Stimulated activated CD8-positive, alpha-beta memory T cell treated with anti-CD3 and anti-CD28 coated beads, Interleukin-15, amount 100 ng/mL, for 4 hours (primary cell): ENCODE measurements at places on chromosomes 1 and 21.

- DNase-seq, result no peak
Measured at GRCh38 chr1:86259390-86259789, 102.8 kb upstream of the COL24A1 start.

DNA sequence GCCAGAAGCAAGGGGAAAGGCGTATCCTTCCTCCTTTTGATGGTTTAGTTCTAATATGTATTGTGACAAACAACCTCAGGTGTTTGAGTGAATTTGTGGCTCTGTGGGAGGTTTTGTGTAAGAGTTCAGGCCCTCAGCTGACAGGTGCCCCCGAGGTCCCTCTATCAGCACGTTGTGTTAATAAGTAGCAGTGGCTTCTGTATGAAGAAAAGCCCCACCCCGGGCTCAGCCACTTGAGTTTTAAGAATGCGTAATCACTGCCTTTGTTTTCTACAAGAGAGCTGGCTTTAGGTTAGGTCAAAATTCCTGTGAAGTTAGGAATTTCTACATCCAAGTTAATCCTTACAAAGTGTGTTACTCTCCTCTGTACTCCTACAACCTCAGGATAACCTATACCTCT lies 92.4 kb upstream of the PGBD5 start:
- DNase-seq, result no peak

GRCh38 chr1:8164670-8165069 lies 138.6 kb upstream of the ERRFI1 start:
- DNase-seq, result no peak

DNA sequence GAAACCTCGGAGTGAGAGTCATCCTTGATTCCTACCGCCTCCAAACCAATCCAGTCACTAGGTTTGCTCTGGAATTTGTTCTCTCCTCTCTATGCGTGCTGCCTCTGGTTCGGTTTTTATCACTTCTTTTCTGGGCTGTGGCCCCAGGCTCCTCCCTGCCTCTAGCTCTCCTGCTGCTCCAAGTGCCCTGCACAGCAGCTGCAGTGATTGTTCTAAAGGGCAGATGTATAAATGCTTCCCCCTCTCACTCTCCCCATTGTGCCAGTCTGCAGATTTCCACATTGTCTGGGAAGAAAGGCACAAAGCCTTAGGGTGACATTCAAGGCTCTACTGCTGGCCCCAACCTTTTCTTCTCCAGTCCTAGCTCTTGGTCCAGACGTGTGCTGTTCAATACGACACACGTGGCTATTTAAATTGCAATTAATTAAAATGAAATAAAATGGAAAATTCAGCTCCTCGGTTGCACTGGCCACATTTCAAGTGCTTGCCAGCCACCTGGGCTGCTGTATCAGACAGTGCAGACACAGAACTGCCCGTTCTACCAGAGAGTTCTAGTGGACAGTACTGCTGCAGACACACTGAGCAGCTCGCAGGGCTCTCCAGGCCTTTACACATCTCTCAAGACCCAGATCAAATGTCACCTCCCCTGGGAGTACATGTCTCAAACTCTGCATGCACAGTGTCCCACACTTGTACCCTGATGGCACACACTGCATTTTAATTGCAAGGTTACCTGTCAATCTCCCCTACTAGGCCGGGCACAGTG lies 12.4 kb downstream of the TRIM62 start:
- DNase-seq, result no peak

GRCh38 chr1:27141266-27142003 lies 13.5 kb downstream of the SLC9A1 start:
- no peak for DNase-seq

GRCh38 chr1:64578270-64578973 lies 108.5 kb downstream of the CACHD1 start:
- no peak for DNase-seq

- no peak for DNase-seq
Measured at GRCh38 chr1:11342621-11343032, 69.6 kb downstream of the UBIAD1 start.

- no peak for DNase-seq
Measured at GRCh38 chr1:30397576-30397975, 325.8 kb downstream of the MATN1 start.

- DNase-seq, result no peak
Measured at GRCh38 chr21:29289317-29289716, 9.4 kb upstream of the BACH1 start.

GRCh38 chr21:32674731-32675130 lies 53.1 kb downstream of the SYNJ1 start:
- no peak for DNase-seq

- no peak for DNase-seq
Measured at GRCh38 chr1:118158924-118159323, 26.1 kb downstream of the SPAG17 start.

DNA sequence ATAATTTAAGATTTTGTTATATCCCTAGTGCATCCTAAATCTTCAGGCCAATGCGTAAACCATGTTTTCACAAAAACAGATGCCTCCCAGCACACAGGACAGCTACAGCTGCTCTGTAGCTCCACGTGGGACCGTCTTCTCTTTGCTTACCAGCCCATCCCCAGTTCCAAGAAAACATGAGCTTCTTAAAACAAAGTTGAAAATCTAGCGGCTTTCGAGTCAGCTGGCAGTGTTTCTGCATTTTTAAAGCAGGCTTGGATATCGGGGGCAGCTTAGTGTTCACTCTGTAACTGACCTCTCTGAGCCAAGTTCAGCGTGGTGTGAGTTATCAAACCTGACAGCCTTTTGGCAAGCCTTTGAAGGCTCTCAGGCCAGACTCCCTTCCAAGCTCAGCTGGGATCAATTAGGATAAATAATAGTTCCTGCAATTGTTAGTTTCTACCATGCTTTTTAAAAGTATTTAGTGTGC lies 881.5 kb downstream of the LTN1 start:
- no peak for DNase-seq

DNA sequence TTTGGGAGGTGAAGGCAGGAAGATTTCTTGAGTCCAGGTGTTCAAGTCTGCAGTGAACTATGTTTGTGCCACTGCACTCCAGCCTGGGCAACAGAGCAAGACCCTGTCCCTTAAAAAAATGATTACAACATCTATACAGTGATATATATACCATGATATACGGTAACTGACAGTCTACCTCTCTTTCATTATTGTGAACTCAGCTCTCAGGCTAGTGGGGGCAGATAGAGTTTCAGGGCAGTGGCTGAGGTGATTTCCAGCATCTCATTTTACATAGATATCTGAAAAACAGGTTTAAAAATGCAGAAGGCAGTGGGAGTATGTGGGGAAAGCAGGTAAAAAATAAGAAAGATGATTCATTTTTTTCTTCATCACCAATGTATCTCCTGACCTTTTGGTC lies 8.1 kb upstream of the NTNG1 start:
- no peak for DNase-seq

DNA sequence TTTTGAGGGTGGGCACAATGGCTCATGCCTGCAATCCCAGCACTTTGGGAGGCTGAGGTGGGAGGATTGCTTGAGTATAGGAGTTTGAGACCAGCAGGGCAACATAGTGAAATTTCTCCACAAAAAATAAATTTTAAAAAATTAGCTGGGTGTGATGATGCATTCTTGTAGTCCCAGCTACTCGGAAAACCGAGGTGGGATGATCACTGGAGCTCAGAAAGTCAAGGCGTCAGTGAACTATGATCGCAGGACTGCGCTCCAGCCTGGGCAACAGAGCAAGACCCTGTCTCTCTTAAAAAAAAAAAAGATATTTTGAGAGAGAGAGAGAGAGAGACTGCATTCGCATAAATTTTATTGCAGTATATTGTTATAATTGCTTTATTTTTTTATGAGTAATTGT lies 75.9 kb upstream of the B3GALT5 start:
- DNase-seq, result no peak

DNA sequence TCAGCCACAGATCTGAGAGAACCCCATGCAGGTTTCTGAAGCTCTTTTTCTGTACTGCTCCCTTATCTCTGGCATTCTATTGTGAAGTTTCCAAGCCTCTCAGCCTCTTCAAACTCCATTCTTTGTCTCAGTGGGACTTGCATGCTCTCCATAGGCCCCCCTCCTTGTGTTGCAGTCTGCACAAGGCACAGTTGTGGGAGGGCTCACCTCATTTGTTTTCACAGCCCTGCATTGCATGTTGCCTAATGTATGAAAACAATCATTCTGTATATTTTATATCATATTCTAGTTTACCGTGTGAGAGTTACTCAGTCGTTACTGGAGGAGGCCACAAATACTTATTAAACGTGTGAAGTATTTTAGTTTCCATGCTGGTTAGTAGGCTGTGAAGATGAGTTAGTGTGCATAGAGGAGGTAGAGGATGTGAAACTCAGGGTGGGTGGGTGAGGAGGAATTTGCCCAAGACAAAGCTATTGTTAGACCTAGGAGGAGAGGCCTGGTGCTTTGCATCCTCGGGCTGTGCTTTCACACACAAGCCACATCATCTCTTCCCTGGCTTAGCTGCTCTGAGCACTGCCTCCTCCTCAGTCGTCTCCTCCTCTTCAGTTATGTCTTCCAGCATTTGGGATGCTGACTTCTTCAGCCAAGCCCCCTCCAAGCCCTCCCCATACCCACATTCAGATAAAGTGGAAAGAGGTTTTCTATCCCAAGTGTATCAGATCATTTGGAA lies 7.8 kb upstream of the CHI3L2 start:
- DNase-seq, result no peak

DNA sequence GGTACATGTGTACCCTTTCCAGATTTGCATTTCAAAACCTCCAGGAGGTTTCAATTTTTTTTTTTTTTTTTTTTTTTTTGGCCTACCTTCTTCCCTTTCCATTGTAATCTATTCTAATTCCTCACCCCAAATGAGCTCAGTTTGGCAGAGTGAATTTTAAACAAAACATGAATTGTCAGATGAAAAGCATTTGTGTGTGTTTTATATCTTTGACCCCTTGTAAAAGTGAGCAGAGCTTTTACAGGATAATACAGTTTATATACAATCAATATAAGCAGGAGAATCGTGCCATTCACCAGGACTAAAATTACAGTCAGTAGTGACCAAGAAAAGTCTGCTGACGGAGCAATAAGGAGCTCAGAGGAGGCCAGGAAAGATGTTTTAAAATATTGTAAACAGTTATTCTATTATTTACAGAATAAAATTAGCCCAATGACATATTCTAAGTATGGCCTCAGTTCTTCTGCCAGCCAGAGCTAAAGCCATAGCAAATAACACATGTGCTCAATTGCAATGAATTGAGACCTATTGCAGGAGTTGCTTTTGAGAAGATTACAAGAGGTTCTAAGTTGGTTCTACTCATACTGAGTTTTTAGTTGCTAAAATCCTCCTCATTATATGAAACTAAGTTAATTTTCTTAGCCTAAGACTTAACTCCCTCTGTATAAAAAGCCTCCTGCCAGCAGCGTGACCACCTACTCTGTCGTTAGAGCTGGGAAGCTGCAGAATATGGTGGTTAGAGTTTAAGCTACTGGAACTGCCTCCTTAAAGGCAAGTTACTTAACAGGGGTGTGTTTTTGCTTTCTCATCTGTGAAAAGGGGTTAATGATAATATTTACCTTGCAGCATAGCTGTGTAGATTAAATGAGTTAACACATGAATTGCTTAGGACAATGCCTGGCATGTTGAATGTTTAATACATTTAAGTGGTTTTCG lies 50.8 kb upstream of the ZNF326 start:
- no peak for DNase-seq
